ENCODE measurements at places on chromosomes 6 and 20. TPM values are rescaled to one million over a fixed set of nuclear protein-coding genes. Genes with fewer than 3 reads are reported as not detected.

SLC35D3 gene
- total RNA-seq: not detected

LAMA5 gene
- 1.4 TPM for total RNA-seq

TRIM15 gene
- total RNA-seq: not detected

MYLK4 gene
- 0.88 TPM for total RNA-seq

PPP1R14C gene
- not detected for total RNA-seq

SYNCRIP gene
- total RNA-seq: 99.1 TPM

HAO1 gene
- not detected for total RNA-seq

SMLR1 gene
- total RNA-seq: not detected

DNA sequence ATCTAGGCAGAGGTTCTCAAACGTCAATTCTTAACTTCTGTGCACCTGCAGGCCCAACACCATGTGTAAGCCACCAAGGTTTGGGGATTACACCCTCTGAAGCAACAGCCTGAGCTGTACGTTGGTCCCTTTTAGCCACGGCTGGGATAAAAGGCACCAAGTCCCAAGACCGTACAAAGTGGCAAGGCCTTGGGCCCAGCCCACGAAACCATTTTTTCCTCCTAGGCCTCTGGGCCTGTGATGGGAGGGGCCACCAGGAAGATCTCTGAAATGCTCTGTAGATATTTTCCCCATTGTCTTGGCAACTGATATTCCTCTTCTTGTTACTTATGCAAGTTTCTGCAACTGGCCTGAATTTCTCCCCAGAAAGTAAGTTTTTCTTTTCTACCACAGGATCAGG, 4.5 kb upstream of the FAM184A start:
- H3K4me1 ChIP-seq: peaks cover 5% of the 10 kb centered on the region
- H3K27me3 ChIP-seq: peaks cover 3% of the 10 kb centered on the region
- no peak overlapping the region for H3K27ac ChIP-seq
- DNase-seq: no peak

DNA sequence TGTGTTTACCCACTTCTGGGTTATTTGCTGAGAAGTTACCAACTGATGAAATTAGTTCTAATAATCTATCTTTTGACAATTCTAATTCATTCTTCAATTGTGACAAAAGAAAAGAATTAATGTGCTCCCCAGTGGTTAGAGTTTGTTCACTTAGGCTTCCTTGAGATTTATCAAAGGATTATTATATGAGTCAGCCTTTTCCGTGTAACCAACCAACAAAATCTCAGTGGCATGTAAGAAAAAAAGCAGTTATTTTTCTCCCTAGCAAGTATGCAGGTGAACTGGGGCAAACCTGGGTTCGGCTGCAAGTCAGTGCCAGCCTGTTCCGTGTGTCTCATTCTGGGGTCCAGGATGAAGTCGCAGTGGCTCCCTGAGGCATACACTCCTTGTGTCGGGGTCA, 28.8 kb upstream of the HIVEP1 start:
- H3K4me1 ChIP-seq: no peaks in the 10 kb centered on the region
- H3K27me3 ChIP-seq: peaks cover 7% of the 10 kb centered on the region
- no peaks in the 10 kb centered on the region for H3K36me3 ChIP-seq
- H3K4me3 ChIP-seq: no peak overlapping the region
- H3K27ac ChIP-seq: no peak overlapping the region

DNA sequence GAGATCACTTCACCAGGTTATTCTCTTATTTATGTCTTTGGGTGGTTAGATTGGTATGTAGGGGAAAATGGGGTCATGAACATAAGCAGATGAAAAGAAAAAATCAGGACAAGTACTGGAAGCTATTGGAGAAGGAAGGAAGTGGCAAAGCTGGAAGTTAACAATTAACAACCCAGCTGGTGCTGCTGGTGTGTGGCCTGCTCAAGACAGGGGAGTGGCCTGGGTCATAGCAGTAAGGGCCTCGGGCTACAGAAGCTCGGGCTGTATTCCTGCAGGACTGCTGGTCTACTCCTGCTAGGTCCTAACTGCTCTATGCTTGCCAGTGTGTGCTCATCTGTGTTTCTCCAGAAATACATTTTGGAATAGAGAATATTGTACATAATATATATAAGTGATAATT, 19.6 kb downstream of the MYLIP start:
- peaks cover 78% of the 10 kb centered on the region for H3K36me3 ChIP-seq
- no peak for DNase-seq
- H3K4me3 ChIP-seq: no peak overlapping the region
- H3K27me3 ChIP-seq: no peaks in the 10 kb centered on the region

GRCh38 chr20:55569084-55569483, 436.2 kb downstream of the CBLN4 start:
- H3K4me1 ChIP-seq: no peaks in the 10 kb centered on the region
- no peak overlapping the region for H3K27ac ChIP-seq
- no peaks in the 10 kb centered on the region for H3K36me3 ChIP-seq
- H3K4me3 ChIP-seq: no peak overlapping the region

DNA sequence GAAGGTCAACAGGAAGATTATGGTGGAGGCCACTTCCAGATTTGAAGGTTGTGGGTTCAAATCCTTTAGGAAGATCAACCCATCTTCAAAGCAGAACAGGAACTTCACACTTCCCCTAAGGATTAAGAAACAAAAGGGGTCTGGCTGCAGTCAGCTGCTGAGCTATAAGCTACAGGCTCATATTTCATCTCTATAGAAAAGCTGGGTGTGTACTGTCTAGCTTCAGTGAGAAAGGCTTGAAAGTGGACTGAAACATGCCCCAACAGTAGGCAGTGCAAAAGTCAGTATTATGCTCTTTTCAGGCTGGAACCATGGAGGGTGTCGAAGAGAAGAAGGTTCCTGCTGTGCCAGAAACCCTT, 60.1 kb upstream of the SPDEF start:
- no peak for DNase-seq
- H3K36me3 ChIP-seq: peaks cover 4% of the 10 kb centered on the region
- H3K4me1 ChIP-seq: no peaks in the 10 kb centered on the region
- no peak overlapping the region for H3K27ac ChIP-seq
- H3K4me3 ChIP-seq: no peak overlapping the region
- no peaks in the 10 kb centered on the region for H3K27me3 ChIP-seq

GRCh38 chr6:12116264-12116800, 104.2 kb downstream of the HIVEP1 start:
- DNase-seq: no peak

GRCh38 chr6:33874136-33874760, 70.4 kb upstream of the MLN start:
- no peaks in the 10 kb centered on the region for H3K4me1 ChIP-seq
- no peak for DNase-seq
- H3K36me3 ChIP-seq: no peaks in the 10 kb centered on the region
- H3K27me3 ChIP-seq: peaks cover 12% of the 10 kb centered on the region
- no peak overlapping the region for H3K27ac ChIP-seq
- no peak overlapping the region for H3K4me3 ChIP-seq

DNA sequence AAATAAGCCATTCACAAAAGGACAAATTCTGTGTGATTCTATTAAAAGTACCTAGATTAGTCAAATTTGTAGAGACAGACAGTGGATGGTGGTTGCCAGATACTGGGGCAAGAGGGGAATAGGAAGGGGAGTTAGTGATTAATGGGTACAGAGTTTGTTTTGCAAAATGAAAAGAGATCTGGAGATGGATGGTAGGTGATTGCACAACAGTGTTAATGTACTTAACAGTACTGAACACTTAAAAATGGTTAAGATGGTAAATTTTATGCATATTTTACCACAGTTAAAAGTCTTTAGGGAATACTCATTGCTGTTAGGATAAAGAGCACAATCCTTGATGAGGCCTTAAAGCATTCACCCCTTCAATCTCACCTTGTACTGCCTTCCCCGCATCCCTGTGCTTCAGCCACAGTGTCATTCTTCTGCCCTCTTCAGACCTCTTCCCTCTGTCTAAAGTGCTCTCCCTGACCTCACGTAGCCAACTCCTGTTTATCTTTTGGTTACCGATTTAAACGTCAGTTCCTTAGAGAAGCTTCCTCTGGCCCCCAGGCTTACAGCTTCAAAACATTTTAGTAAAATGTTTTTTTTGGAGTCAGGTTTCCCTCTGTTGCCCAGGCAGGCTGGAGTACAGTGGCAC, 11.8 kb downstream of the PSMF1 start:
- H3K4me3 ChIP-seq: no peak overlapping the region
- H3K4me1 ChIP-seq: no peaks in the 10 kb centered on the region
- H3K27me3 ChIP-seq: no peaks in the 10 kb centered on the region
- peaks cover 76% of the 10 kb centered on the region for H3K36me3 ChIP-seq
- no peak for DNase-seq

DNA sequence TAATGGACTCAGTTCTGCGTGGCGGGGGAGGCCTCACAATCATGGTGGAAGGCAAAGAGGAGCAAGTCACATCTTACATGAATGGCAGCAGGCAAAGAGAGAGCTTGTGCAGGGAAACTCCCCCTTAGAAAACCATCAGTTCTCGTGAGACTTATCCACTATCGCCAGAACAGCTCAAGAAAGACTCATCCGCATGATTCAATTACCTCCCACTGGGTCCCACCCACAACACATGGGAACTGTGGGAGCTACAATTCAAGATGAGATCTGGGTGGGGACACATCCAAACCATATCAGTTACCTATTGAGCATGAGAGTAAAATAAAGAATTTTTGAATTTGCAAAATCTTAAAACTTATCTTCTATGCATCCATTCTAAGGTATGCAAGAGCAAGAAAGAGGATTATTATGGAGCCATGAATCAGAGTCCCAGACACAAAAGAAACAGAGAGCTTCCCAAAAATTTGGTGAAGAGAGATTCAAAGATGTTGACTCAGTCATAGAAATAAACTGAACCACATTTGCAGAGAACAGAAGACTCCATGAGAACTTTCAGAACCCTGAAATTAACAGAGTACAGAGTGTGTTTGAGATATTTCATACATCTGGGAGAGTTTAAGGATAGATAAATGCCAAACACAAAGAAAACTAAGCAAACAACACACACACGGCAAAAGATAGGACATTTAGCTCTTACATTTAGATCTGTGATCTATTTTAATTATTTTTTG, 17.1 kb upstream of the MOXD1 start:
- no peak overlapping the region for H3K4me3 ChIP-seq
- no peak overlapping the region for H3K27ac ChIP-seq
- H3K36me3 ChIP-seq: no peaks in the 10 kb centered on the region
- H3K27me3 ChIP-seq: no peaks in the 10 kb centered on the region
- DNase-seq: no peak

All from natural killer cell (primary cell).